ACHN (cell line): ENCODE measurements at places on chromosomes 1 and 21.

GRCh38 chr1:183609313-183609712 is 19.1 kb upstream of the NCF2 start:
- DNase-seq: peak; percentile 75

DNA sequence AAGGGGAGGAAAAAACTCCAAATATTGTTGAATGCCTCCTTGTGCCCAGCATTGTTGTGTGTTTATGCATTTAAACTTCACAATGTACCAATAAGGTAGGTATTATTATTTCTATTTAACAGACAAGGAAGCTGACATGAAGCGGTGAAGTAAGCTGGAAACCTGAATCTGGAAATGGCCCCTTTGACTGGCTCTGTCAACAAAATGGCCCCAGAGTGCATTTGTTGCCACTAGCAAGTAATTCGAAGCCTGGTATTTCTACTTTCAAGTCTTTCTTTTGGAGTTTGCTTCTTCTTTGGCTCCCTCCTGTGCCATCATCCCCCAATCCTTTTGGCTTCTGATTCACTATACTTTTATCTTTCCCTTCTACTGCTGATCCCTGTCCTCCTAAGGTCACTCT is 23.1 kb downstream of the CRYZL1 start:
- DNase-seq: no peak

- DNase-seq: peak; percentile 7
Observed at GRCh38 chr1:96473791-96474434, 247.7 kb upstream of the PTBP2 start.

GRCh38 chr1:94384485-94385265 is 33.5 kb upstream of the ABCD3 start:
- DNase-seq: peak; percentile 45

- DNase-seq: no peak
Observed at GRCh38 chr1:3598522-3599285, 12.6 kb downstream of the MEGF6 start.

GRCh38 chr1:217617126-217617525 is 13.8 kb downstream of the GPATCH2 start:
- DNase-seq: no peak

DNA sequence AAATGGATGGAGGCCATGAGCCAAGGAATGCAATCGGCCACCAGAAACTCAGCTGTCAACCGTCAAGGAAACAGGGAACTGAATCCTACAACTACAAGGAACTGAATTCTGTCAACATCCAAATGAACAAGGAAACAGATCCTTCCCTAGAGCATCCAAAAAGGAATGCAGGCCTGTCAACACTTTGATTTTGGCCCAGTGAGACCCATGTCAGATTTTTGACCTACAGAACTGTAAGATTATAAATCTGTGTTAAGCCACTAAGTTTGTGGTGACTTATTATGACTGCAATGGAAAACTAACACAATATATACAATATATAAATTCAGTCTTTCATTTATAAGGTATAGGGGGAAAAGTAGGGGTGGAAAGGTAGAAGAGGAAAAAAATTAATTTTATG is 55.3 kb downstream of the SHCBP1L start:
- DNase-seq: no peak

DNA sequence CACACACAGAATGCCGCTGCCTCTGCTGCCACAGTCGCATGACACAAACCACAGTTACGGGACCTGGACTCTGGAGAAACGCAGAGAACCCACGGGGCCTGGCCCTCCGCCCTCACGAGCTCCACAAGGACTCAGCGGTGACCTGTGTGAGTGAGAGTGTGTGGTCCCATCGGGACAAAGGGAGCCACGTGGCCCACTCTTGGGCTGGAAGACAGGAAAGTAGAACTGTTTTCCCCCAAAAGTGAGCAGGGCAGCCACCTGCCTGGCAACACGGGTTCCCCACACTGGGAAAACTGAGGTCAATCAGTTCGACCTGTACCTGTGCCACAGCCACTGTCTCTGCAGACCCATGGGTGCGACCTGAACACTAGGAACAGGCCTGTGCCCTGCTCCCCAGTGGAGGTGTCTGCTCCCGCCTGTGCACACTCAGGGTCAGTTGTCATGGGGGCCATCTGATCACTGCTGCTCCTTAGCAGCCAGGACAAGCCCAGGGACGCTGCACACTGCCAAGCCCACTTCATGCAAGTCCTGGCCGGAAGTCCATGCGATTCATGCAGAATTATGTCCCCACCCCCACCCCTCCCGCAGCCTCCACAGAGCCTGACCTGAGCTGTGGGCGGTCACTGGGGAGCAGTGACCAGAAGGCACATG is 54.4 kb upstream of the ADARB1 start:
- DNase-seq: no peak

GRCh38 chr1:158035014-158035413 is 41.6 kb downstream of the KIRREL1 start:
- DNase-seq: no peak

- DNase-seq: no peak
Observed at GRCh38 chr1:155379631-155380090, 59.0 kb downstream of the RUSC1 start.

DNA sequence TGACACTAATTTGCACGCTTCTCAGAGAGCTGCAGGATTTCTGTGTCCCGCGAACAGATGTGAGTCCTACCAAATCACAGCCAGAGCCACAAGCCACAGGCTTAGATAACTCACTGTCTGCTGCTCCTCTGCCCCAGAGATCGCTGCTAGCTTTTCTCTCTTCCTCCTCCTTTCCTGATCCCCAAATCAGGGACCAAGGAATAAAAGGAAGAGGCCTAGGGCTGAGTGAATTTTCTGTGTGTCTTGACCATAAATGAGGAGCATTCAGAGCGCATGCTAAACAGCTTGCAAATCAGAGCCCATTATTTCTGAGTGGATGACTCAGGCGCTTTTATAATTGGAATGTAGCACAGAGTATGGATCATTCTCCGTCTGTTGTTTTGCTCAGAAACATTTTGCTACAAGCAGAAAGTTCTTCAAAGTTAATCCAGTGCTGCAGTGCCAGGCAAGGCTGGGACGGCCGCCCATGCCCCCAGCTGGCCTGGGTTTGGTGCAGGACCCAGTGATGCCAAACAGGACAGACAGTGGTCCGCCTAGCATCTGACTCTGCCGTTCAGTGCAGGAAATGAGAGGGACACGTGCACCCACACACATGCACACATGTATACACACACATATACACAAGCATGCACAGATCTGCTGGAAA is 38.2 kb downstream of the KCNAB2 start:
- no peak for DNase-seq

GRCh38 chr1:112744009-112744578 is 29.0 kb upstream of the PPM1J start:
- DNase-seq: no peak

- no peak for DNase-seq
Observed at GRCh38 chr1:42319128-42319851, 15.7 kb downstream of the FOXJ3 start.

GRCh38 chr1:218467101-218468072 is 122.3 kb downstream of the TGFB2 start:
- no peak for DNase-seq

DNA sequence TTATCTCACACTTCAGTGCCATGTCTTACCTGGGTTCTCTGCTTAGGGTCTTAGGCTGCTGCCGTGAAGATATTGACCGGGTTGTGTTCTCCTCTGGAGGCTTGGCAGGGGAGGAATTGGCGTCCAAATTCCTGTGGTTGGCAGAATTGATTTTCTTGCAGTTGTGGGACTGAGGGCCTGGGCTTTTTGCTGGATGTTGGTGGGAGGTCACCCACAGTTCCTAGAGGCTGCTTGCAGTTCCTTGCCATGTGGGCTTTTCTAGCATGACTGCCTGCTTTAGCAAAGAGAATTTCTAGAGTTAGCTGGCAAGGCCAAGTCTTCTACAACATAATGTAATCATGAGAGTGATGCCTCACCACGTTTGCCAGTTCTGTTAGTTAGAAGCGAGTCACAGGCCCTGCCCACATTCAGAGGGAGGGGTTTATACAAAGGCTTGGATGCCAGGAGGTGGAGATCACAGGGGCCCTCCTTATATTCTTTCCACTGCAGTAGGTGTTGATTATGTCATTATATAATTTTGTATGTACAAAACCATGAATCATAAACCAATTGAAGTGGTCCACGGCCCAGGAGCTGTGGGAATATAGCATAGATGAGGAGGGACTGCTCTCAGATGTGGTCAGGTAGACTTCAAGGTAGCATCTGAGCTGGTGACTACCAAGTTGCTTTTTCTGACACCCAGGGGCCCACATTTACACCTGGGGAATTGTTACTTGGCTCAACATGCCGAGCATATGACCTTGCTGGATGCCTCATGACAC is 6.6 kb downstream of the UBL4B start:
- DNase-seq: peak; percentile 7

DNA sequence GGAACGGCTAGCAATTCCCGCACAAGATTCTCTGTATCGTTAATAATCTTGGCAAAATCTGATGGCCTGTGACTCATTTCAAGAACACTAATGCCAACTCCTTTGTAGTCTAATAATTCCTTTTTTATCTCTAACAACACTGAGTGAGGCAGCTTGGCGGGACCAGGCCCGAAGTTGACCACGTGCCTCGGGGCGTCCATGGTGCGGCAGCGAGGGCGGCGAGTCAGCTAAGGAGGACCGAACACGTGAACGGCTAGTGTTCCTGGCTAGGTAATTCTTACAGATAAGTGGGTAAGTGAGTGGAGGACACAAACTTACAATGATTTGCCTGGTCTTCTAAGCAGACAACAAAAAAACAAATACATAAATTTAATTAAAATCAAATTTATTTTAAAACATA is 49.3 kb upstream of the ADGRL4 start:
- DNase-seq: no peak

DNA sequence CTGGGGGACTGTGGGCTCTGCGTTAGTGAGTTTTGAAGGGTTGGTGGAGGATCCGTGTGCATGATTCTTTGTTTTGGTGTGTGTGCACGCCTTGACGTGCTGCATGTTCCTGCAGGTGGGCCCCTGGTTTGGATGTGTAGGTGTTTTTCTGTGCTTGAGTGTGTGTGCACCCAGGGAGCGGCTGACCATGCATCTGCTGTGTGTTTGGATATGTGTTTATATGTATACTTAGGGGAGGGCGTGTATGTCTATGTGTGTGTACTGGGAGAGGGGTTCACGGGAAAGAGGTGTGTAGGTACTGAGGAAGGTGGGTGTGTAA is 1.1 kb downstream of the VANGL2 start:
- DNase-seq: no peak

GRCh38 chr1:234601301-234602017 is 8.5 kb downstream of the IRF2BP2 start:
- DNase-seq: no peak
